ENCODE measurements at places on chromosomes 13 and 19.

DNA sequence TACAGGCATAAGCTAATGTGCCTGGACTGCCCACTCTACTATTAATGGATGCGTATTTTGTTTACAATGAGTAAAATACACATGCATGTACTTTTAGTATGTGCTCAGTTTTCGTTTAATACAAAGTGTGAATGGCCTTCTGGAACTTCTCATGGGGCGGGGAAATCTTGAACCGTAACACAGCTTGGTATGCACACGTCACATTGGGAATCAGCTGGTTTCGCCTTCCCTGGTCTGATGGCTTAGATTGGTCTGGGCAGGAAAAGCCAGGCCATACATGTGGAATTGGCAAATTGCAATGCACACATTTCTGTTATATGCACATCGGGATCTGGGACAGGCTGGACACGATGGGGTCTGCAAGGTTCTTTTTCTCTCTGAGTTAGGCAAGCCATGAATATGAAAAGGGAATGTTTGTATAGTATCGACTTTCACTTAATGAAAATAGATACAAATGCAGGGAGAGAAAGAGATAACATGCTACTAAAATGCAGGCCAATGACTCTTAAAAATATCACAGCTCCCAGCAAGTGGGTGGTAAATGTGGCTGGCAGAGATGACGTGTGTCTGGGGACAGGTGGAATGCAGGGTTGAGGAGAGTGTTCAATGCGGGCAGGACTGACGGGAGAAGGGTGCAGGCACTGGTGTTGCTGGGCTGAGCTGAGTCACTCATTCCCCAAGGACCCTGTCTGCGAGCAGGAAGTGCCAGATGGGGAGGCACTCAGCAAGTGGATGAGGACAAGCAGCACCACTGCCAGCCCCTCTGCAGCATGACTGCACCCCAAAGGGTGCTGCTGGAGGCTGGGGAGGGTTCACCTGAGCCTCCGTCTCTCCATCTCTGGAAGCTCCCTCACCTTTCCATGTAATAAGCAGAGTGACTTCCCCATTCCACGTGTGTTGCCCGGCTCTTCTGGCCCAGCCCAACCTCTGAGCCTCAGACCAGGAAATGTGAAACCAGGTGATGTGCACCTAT is 204.0 kb upstream of the GPR12 start:
- DNase-seq: no peak

- no peak for DNase-seq
Measured at GRCh38 chr19:18008814-18009213, 844 bp downstream of the ARRDC2 start.

DNA sequence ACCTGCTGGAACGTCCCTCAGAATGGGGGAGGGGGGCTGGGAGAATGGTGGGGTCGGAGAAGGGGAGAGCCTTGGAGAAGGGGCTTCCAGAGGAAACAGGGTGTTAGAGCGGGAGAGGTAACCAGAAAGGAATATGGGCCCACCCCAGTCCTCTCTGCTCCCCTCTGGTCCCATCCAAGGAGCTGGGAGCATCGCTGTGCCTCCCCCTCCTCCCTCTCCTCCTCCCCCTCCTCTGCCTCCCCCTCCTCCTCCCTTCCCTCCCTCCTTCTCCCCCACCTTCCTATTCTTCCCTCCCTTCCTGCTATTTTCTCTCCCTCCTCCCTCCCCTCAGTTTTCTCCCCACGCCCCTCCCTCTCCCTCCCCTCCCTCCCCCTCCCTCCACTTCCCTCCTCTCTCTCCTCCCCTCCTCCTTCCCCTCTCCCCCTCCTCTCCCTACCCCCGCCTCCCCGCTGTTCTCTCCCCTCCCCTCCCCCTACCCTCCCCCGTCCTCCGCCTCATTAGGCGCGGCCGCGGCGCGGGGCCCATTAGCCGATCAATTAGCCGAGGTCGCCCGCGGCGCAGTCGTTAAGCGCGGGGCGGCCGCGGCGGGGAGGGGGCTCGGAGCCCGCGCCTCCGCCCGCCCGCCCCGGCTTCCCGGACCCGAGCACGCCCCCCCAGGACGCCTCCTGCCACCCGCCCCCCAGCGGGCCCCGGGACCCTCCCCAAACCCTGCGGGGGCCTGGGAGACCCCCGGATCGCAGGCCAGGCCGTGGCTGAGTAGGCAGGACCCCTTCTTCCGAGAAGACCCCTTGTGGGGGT is 15.4 kb downstream of the TLE5 start:
- DNase-seq: no peak

DNA sequence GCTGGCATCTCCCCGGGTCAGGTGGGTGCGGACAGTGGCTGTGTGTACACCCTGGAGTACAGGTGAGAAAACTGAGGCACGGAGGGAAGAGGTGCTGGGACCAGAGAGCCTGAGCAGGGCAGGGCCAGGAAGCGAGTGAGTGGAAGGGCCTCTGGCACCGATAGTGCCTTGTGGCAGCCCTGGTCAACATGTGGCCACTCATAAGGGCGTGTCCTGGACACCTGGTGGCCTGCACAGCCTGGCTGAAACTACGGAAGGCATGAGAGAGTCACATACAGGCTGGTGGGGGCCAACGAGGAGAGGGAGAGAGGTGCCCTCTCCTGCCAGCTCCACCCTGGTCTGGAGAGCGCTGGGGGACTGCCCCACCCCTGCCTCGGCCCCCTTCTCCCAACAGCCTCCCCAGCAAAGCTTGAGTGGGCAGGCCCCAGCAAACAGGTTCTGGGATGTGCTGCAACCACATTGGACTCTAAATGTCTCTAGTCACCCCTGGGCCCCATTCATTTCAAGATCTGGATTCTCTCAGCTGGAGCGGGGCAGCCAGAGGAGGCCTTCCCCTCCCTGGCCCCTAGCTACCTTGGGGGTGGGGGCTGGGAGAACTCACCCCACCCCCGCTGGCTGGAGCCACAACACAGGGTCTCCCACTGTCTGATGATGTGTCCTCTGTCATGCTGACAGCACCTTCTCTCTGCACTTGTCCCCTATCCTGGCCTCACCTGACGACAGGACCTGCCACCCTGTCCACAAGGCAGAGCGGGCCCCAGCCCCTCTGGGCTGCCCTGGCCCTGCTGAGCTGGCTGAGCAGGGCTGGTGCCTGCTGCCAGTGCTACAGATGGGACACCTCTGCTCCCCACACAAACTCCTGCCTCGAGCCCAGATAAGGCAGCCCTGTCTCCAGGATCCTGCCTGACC is 5.8 kb downstream of the CBARP start:
- DNase-seq: no peak

GRCh38 chr13:19289180-19289579 is 107.6 kb upstream of the TUBA3C start:
- DNase-seq: no peak

- no peak for DNase-seq
Measured at GRCh38 chr19:48627201-48627864, 8.0 kb downstream of the SPHK2 start.

DNA sequence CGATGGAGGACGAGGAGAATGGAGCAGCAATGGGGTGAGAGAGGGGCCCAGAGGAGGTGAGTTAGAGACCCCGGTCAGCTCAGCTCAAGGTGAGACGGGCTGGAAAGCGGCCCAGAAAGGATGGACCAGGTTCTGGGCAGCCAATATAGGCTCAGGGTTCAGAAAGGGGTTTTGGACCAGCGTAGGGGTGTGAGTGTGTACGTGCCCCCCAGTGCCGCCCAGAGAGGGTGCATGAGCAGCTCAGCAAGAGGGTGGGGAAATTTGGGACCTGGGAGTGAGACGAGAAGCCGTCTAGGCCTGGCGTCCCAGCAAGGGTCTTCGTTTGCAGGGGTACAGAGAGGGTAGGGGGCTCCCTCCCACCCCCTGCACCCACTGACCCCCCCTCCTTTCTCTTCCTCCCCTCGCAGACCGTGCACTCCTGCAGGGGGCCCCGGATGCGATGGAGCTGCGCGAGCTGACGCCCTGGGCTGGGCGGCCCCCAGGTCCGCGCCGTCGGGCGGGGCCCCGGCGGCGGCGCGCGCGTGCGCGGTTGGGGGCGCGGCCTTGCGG is 12.1 kb downstream of the FUT6 start:
- DNase-seq: no peak

DNA sequence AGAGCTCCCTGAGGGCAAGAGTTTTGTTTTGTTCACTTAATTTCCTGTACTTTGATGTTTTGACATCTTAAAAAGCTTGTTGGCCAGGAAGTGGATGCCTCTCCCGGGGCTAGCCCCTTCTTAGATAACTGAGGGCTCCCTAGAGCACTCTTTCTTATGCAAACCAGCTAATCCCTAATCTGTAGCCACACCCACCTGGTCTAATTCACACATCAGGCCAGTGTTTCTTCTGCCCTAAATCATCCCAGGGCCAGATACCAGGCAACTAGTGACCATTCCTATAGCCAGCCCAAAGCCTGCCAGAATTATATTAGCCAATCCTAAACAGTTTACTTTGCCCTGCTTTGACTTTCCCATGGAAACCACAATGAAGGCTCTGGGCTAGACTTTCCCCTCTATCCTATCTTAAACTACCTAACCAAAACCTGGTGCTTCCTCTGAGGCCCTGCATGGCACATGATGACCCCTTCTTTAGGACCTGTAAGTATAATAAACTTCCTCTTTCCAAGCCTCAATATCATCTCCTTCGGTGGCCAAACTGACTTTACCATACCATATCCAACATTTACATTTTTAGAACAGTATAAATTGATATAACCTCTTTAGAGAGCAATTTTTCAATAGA is 24.8 kb downstream of the WBP4 start:
- DNase-seq: no peak

GRCh38 chr13:30796132-30796572 is 60.8 kb downstream of the ALOX5AP start:
- peak; percentile 37 for DNase-seq

- no peak for DNase-seq
Measured at GRCh38 chr19:16522559-16523377, 19.5 kb downstream of the CHERP start.

GRCh38 chr13:20465218-20465879 is 60.3 kb downstream of the CRYL1 start:
- DNase-seq: no peak

DNA sequence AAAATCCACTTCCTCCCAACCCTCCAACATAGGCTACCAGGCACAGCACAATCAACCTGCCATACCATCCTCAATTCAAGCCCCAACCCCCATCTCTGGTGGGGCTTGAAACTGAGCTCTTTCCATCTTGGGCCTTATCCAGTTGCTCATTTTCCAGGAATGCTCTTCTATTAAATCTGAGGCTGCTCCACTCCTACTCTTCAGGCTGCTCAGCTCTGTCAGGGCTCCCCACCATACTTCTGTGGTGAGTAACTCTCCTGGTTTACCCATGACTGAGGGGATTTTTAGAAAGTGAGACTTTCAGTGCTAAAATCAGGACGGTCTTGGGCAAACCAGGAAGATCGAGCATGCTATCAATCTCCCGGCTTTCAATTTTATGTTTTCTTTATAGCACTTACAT is 512.8 kb downstream of the LMO7 start:
- DNase-seq: no peak

DNA sequence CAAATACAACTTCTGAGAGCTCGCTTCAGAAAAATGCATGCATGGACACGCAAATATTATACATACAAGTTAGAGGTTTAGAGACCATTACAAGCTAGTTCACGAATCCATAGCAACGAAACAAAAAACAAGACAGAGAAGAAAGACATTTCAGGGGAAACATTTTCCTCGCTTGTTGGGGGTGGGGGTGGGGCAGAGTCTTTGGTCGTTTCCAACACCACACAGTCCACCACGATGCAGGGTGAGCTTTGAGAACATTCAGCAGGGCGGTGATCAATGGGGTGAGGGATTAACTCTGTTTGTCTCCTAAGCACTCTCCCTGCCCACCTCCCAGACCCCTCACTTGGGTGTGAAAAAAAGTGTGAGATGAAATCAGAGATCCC is 651 bp downstream of the OXGR1 start:
- DNase-seq: no peak

- DNase-seq: no peak
Measured at GRCh38 chr13:40439928-40440327, 226.5 kb downstream of the FOXO1 start.

DNA sequence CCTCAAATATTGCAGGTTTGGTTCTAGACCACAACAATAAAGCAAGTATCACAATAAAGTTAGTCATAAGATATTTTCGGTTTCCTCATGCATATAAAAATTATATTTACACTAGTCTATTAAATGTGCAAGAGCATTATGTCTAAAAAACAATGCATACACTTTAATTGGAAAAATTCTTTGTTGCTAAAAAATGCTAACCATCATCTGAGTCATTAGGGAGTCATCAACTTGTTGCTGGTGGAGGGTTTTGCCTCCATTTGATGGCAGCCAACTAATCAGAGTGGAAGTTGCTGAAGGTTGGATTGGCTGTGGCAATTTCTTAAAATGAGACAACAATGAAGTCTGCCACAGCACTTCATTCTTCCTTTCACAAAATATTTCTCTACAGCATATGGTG is 422.3 kb upstream of the GPC6 start:
- DNase-seq: no peak

GRCh38 chr19:52638601-52639000 is 446 bp upstream of the ZNF83 start:
- no peak for DNase-seq

GRCh38 chr19:47377208-47377701 is 28.1 kb downstream of the DHX34 start:
- no peak for DNase-seq

DNA sequence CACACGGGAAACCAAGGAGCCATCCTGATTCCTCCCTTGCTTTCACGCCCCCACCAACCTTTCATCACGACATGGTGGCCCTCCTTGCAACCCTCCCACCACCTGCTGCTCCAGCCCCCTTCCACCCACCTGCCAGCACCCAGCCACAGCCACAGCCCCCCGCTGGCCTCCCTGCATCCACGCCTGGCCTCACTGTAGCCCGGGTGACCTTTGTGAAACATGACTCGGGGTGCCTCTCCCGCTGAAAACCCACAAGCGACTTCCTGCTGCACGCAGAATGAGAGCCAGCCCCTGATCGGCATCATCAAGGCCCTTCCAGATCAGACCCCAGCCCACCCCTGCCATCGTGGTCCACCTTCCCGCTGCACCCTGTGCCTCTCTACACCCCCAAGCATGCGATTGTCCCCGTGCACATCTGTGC is 14.9 kb downstream of the POP4 start:
- DNase-seq: peak; percentile 34

DNA sequence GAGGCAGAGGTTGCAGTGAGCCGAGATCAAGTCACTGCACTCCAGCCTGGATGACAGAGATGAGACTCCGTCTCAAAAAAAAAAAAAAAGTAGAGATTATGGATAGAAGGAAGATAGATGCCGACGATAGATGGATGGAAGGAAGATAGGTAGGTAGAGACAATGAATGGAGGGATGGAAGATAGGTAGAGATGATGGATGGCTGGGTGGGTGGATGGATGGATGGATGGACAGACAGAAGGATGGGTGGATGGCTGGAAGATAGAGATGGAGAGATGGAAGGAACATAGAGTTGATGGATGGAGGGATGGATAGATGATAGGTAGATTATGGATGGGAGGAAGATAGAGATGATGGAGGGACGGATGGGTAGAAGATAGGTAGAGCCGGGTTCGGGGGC is 18.5 kb upstream of the USE1 start:
- no peak for DNase-seq

- peak; percentile 50 for DNase-seq
Measured at GRCh38 chr19:5154129-5154798, 185.4 kb downstream of the KDM4B start.

All from GM12865 (cell line).